G401 (cell line): ENCODE measurements at places on chromosomes 7 and 10. TPM values are rescaled to one million over a fixed set of nuclear protein-coding genes. Genes with fewer than 3 reads are reported as not detected.

DNA sequence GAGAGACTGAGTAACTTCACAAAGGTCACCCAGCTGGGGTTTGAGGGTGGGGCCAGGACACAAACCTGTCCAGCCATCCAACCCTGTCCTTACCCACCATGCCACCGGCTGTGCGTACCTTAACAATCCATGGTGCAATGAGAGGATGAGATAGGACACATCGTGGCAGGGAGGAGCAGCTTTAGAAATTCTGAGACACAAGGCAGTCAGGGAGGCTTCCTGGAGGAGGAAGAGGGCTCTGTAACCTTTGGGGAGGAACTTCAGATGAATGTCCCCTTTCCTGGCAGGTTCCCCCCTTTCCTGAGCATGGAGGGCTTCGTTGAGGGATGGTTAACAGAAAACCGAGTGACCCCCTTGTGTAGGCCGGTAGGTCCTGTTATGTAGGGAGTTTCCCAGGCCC lies 35.6 kb upstream of the SLC29A3 start:
- DNase-seq, result no peak

DNA sequence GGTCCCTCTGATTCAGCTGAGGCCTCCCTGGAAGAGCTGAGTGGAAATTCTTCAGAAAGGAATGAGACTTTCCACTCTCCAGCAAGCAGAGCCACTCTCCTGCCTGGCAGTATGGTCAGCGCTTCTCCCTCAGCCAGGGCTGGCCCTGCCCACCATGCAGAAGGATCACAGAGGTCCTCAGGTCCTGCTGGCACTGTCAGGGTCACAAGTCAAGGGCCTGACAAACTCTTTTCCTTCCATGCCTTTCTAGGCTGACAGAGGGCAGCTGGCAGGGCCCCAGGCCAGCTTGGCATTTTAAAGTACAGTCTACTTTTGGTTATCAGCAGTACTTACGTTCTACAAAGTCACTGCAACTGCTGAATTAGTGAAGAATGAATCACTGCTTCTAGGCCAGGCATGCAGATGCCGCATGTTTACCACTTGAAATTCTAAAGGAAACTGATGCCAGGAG lies 119.3 kb upstream of the FRMD4A start:
- no peak for DNase-seq

DNA sequence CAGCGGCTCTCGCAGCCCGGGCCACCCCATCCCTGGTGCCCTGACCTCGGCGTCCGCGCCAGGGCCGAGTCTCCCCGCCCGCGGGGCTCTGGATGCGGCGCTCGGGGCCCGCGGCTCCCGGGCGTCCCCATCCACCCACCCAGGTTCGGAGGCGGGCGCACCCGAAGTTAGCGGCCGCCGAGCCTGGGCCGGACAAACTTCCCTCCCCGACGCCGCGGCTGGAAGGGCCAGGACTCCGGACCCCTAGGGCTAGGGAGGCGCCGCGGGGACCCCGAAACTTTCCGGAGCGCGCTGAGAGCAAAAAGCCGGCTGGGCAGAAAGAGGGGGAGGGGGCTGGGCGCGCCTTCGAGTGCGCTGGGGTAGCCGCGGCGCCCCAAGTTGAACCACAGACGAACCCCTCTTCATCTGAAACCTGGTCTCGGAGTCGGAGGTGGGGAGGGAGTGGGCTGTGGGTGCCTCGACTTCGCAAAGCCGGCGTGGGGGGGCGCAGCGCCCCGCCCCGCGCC lies 3.7 kb upstream of the ELFN1 start:
- no peak for DNase-seq

DNA sequence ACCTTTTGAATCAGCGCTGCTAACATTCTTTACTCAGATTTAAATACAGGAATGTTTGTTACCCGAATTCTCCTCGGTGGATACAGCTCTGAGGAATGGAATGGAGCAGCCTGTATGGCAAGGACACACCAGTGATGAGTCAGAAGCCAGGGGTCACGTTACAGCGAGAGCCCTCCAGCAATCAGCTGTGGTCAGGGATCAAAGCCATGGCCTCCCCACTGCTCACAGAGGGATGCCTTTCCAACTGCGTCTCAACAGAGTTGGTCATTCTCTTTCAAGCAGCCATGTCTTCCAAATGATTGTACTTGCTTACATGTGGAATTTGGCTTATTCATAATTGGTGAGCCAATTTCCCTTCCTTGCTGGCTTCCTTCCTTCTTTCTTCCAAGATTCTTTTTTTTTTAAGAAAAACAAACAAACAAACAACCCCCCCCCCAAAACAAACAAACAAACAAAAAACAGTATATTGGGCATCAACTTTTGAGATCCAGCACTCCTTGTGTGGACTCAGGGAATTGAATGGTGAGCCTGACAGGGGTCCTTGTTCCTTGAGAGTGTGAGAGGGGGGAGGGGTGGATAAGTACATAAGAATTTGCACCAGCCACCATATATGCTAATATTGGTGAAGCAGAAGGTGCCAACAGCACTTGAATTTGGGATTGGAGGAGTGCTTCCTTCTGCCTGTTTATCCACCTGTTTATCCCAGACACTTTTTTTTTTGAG lies 100.2 kb downstream of the ATXN7L1 start:
- DNase-seq, result no peak

Gene OR2A12
- total RNA-seq, result not detected in 2 replicates

GRCh38 chr7:41928781-41929180 lies 225.9 kb upstream of the INHBA start:
- no peak for DNase-seq

DNA sequence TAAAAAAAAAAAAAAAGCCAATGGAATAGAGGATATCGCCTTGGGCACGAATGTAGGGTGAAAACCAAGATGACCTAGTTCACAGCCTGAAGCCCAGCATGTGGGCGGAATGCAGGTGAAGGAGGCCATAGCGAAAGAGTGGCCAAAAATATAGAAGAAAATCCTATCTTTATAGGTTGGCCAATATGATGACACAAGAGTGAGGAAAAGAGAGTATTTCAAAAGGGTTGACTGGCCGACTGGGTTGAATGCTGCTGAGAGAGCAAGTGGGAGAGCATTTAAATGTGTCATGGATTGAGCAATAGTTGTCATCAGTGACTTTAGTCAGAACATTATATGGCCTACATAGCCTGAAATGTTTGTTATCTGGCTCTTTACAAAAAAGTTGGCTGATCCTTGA lies 17.2 kb upstream of the GLI3 start:
- DNase-seq, result no peak
